Inflammatory macrophage treated with lipopolysaccharide for 4 hours (primary cell): ENCODE measurements at places on chromosomes 12 and 14.

DNA sequence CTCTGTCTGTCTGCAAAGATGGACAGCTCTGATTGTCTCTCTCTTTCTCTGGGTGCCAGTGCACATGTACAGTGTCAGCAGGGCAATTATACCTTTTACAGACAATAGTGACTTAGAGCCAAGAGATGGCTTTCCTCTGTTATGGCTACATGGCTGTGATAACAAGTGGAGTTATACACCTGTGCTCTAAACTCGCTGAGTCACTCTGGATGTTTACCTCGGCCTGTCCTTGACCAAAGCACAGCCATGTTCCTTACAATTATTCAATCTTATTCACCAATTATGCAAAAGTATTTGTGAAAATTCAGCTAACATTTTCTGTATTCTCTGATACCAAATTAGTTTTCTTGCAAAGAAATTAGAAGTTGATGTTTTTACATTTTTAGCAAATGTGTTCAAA is 475.5 kb upstream of the CCDC196 start:
- no peak for DNase-seq

GRCh38 chr12:95942524-95943329 is at the start of gene CCDC38:
Gene CCDC38 (minus strand): TSS chr12:95942614. CDS start chr12:95936509, 6,105 bp downstream.
- DNase-seq: peak; percentile 67

DNA sequence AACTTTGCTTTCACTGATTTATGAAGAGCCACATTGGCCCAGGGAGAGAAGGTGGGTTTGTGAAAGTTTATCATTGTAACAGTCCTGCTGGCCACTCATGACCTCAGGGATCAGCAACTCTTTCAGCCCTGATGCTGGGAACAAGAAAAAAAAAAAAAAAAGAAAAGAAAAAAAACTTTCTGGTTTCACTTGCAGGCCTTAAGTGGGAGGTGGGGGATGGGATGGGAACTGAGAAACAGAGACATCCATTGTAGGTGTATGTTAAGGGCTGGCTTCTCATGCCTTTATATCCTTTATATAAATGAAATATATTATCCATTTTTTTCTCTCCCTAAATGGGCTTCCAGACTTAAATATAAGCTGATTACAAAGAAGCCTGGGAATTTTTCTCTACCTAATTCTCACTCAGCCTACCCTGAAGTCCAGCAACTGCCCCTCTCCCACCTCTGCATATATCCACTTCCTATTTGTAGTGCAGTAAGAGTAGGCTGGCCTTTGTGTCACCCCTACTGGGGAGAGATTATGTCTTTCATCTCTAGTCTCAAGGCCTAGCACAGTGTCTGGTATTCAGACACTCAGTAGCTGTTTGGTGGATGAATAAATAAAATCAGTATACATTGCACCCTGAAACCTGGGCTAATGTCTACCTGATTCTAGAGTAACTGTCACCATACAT is 187.1 kb downstream of the KICS2 start:
- DNase-seq: peak; percentile 20

DNA sequence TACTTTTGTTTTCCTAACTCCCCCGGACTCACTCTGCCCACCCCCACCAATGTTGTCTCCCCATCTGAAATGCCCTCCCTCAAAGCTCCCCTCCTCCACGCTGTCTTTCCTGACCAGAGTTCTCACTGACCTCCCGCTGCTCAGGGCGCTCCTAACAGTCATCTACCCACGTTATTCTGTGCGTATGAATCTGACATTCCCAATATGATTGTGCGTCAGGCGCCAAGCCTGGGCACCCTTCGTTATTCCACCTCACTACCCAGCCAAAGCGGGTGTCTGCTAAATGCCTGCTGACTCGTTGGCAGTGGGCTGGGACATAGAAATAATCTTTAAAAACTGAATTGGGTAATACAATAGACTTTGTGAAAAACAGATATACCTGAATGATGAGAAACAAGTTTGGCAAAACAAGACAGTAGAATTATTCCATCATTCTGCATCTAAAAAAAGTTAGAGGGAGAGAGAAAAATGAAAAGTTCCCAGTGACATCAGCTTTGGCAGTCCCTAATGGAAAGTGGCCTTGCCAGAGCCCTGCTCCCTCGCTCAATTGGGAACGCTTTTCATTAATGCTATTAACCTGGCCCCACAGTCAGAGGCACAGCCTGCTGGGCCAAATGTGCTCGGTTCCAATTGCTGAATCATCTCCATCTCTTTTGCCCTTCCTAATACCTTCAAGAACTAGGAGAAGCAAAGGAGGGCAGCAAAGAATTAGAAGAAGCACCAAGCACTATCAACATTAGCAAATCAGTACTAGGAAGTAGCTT is 74.0 kb upstream of the PLXNC1 start:
- DNase-seq: no peak

- DNase-seq: no peak
These were observed 7.5 kb upstream of the KRT1 start for GRCh38 chr12:52687497-52688385.

DNA sequence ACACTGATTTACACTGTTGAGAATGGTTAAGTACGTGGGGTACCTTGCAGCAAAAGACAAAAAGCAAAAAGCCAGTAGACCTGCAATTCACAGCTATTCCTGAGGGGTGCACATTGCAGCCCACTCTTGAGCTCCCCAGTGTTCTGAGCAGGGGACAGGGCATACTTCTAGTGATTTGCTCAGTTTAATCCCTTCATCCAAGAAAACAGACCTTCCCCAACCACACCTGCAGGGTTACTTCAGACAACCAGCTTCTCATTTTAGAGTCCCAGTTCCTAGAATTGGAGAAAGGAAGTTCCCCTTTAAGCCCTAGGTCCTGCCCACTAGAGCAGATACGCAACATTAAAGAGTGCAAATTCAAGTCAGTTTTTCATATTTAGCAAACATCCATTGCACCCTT is 3.6 kb upstream of the WSB2 start:
- DNase-seq: peak; percentile 41

DNA sequence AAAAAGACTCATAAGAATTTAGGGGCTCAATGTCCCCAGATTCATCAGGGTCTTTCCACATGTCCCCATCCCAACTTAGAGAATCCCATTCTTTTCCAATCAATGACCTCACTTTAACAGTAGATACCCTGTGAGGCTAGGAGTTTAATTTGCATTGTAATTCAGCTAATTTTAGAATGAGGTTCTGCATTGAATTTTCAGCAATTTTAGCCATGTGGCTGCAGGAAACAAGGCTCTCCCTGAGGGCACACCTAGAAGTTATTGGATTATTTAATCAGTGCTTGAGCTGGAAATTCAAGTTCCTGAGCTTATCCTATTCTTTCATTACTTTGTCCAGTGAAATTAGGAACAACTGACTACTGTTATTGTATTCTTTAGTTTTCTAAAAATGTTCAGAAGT is 433.8 kb downstream of the ADAMTS20 start:
- no peak for DNase-seq

GRCh38 chr14:78228702-78229327 is 58.6 kb downstream of the NRXN3 start:
- DNase-seq: no peak

DNA sequence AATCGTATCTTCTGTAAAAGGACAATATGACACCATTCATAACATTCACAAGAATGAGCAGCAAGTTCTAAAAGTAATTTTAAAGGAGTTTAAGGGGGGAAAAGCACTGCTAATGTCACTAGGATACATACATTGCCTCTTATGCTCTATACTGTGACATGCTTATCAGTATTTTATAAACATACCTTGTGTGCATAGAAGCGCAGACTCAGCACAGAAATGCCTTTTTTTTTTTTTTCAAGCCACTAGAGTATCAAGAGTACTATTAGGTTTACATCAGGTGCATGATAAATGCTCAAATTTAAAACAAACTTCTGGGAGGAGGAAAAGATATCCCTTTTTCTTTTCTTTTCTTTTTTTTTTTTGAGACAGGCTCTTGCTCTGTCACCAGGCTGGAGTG is 13.6 kb upstream of the SMARCC2 start:
- DNase-seq: no peak

DNA sequence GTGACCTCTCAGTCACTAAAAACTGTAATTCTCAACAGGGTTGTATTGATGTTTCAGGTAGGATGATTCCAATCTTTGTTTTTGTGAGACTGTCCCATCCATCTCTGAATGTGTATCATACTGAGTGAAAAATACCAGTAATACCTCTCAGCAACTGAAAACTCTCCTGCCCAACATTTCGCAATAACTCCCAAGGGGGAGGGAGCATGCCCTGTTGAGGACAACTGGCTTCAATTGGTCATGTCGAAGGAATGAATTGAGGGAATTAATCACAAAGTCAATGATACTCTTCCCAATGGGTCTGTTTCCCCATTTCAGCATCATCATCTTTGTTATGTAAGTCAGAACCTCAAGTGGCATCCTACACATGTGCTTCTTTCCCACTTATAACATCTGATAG is 102.4 kb upstream of the E2F7 start:
- no peak for DNase-seq

GRCh38 chr14:93832665-93833064 is 44.4 kb upstream of the PRIMA1 start:
- no peak for DNase-seq

DNA sequence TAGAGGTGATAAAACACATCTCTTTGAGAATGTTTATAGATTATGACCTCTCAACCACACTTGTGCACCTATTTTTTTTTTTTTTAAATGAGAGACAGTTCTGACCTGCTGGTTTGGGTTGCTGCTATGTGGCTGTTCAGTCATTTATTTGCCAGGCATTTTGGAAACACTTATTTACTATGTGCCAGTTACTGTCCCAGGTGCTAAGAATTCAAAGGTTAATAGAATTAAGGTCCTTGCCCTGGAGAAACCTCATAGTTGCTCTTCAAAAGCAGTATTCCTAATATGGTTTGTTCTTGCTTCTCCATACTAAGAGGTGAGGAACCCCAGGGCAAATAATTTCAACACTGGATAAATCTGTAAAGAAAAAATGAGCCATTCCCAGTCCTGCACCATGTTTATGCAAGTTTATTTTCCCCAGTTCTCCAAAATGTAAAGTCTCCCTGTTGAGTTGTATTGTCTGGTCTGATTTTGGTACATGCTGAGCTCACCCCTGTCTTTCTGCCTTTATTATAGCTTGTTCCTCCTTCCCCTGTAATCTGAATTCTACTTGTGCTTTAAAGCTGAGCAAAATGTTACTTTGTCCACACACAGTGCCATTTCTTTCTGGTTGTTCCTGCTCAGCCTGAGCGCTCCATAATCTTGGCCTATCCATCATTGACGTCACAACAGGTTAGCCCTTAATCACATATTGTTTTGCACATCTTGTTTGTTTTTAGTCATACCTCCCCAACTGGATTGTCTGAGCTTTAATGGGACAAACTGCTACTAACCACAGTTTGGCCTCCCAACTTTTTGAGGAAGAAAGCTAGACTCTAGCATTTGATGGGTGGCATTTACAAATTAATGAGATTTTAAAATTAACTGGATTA is 56.7 kb downstream of the SRGAP1 start:
- DNase-seq: no peak

DNA sequence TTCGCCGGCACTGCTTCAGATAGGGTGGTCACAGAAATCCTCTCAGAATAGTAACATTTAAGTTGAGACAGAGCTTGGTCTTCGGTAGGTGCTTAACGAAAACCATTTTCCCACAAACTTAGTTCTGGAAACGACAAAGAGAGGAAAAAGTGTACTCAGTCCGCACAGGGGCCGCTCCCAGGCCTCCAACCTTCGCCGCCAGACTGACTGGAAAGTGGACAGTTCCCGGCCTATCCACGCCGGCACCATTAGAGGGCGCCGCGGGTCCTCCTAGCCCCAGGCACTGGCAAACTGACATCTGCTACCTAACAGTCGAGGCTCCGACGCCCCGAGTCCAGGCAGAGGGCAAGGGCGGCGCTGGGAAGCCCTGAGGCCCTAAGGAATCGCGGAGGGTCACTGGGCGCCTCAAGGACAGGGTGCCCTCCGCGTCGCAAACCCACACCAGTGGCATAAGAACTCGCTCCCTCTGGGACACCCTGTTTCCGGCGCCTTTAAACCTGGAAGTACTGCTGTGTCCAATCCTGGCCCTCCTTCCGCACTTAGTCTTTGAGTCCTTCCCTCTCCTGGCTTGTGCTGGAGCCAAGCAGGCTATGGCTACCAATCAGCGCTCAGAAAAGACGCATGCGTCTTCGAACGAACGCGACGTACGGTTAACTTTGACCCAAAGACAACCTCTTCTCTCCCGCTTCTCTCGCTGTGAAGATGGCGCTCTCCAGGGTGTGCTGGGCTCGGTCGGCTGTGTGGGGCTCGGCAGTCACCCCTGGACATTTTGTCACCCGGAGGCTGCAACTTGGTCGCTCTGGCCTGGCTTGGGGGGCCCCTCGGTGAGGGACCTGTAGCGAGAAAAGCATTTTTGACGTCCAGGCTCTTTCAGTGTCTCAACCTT is at the start of gene LETMD1:
LETMD1 (plus strand) TSS at position 673 of the 886 bp plus-strand sequence; CDS start at position 703, 30 bp downstream.
- DNase-seq: peak; percentile 99

- DNase-seq: peak; percentile 84
These were observed 2.0 kb downstream of the BHLHE41 start for GRCh38 chr12:26122681-26123481.

DNA sequence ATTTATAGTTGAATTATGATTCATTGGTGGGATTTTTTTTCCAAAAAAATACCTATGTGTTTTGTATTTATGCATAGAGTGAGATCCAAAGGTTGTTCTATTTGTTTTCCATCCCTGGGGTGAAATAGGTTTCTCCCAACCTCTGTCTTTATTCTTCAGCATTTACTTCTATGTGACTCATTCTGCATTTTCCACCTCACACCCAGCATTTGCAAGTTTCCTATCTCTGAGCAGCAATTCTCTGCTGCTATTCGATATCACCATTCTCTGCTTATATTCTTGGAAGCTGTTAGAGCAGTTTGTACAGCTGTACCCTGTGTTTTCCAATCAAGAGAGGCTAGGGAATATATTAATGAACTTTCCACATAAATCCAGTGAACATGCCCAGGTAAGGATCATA is 538.9 kb downstream of the SNAPC1 start:
- DNase-seq: no peak

GRCh38 chr14:34997762-34998161 is 15.0 kb downstream of the SRP54 start:
- DNase-seq: no peak

DNA sequence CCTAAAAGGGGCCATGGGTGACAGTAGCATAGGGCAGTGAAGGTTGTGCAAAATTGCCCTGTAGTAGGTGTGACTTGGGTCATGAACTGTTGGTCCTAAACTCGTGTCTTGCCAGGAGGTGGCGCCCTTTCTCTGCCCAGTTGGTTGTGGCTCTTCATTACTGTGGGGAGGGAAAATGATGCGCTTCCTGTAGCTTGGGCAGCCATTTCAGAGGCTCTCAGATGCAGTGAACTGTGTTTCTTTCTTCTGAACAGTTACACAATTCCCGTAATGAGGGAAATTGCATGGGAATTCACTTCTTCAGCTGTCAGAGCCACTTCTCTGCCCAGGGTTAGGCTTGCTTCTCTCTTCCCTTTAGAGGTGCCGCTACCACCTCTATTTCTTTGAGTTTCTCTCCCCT is 148.1 kb upstream of the NRXN3 start:
- peak; percentile 58 for DNase-seq

- no peak for DNase-seq
These were observed 147.5 kb upstream of the AVPR1A start for GRCh38 chr12:63298386-63298930.
